ENCODE measurements at places on chromosomes 12 and 14. TPM values are rescaled to one million over a fixed set of nuclear protein-coding genes. Genes with fewer than 3 reads are reported as not detected.

GRCh38 chr14:82549306-82549990 lies 1015.8 kb upstream of the SEL1L start:
- no peak overlapping the region for H3K4me3 ChIP-seq
- no peak overlapping the region for H3K27ac ChIP-seq
- DNase-seq = no peak
- no peaks in the 10 kb centered on the region for H3K4me1 ChIP-seq
- no peaks in the 10 kb centered on the region for H3K27me3 ChIP-seq
- no peaks in the 10 kb centered on the region for H3K36me3 ChIP-seq

The HNF1A gene
- not detected for total RNA-seq

The IPO8 gene
- 40.8 TPM for total RNA-seq

DNA sequence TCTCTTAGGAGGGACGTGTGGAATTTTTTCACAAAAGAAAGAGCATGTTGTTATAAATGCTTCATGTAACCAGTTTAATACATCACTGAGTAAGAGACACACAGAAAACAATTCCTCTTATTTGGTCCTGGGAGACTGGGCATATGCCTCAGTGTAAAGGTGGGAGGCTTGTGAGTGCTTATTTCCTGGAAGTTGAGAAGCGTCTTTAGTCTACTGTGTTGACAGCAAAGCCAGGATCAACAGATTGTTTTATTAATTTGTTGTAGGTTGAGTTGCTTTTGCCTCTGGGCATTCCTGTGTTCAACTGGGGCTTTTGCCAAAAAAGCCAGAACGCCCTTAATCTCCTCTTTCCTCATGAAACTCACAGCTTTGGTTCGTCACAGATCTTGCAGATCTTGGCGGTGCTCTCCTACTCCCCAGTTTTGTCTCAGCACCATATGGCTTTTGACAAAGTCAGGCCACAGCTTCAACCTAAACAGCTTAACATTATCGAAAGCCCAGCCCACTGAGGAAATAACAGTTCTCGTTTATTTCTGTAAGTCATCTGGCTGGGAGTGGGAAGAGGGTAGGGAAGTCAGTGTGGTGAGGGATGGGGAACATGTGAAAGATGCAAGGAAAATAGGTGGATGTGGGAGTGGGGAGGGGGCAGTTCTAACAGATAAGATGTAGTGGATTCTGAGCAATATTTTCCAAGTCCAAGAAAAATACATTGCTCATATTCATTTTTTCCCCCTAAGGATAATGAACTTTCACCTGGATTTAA lies 227.2 kb downstream of the DACT1 start:
- DNase-seq = no peak
- H3K4me1 ChIP-seq = no peaks in the 10 kb centered on the region
- no peaks in the 10 kb centered on the region for H3K36me3 ChIP-seq
- peaks cover 2% of the 10 kb centered on the region for H3K27me3 ChIP-seq
- no peak overlapping the region for H3K27ac ChIP-seq
- no peak overlapping the region for H3K4me3 ChIP-seq

GRCh38 chr12:112859291-112859690 lies 47.5 kb upstream of the OAS1 start:
- H3K4me1 ChIP-seq = peaks cover 2% of the 10 kb centered on the region
- H3K27ac ChIP-seq = no peak overlapping the region
- H3K36me3 ChIP-seq = no peaks in the 10 kb centered on the region
- DNase-seq = no peak
- H3K4me3 ChIP-seq = no peak overlapping the region

DNA sequence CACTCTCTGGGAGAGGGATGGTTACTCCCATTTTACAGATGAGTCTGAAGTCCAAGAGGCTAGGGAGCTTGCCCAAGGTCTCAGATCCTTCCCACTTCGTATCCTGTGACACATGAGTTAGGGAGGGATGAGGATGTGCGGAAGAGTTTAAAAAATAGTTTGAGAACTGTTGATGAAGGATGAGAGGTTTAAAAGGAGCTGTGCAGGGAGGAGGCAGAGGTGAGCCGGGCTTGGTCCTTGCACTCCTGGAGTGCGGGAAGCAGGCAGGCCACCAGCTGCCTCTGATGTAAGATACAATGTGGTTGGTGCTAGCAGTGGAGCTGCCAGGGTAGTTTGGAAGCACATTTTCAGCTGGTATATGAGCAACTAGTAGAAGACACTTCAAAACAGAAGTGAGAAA lies 46.5 kb downstream of the TSPAN9 start:
- no peak overlapping the region for H3K27ac ChIP-seq
- H3K27me3 ChIP-seq = peaks cover 31% of the 10 kb centered on the region
- no peak overlapping the region for H3K4me3 ChIP-seq
- no peaks in the 10 kb centered on the region for H3K36me3 ChIP-seq
- DNase-seq = no peak

DNA sequence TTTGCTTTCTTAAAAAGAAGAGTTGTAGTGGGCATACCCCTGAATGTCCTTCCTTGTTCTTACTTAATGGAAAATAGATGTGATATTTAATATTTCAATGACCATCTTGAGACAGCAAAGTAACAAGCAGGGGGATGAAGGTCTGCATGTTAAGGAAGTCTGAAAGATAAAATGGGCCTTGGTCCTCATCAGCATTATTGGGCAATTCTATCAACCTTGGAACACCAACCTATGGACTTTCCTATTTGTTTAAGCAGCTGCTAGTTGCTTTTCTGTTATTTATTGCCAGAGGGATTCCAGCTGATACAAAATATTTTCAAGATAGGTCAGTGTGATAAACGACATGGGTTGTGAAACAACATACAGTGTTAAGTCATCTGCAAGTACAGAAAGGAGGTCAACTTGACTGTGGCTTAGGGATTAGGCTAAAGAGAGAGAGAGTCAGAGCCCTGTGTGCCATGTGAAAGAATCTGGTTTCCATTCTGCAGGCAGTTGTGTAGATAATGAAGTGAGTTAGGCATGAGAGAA lies 16.4 kb upstream of the A2M start:
- no peak overlapping the region for H3K4me3 ChIP-seq
- H3K4me1 ChIP-seq = no peaks in the 10 kb centered on the region
- H3K36me3 ChIP-seq = no peaks in the 10 kb centered on the region

The PRB2 gene
- total RNA-seq = not detected

- no peak overlapping the region for H3K4me3 ChIP-seq
- no peaks in the 10 kb centered on the region for H3K36me3 ChIP-seq
- no peaks in the 10 kb centered on the region for H3K27me3 ChIP-seq
- DNase-seq = no peak
- no peak overlapping the region for H3K27ac ChIP-seq
Measured at GRCh38 chr14:26121181-26121580, 476.7 kb downstream of the NOVA1 start.

DNA sequence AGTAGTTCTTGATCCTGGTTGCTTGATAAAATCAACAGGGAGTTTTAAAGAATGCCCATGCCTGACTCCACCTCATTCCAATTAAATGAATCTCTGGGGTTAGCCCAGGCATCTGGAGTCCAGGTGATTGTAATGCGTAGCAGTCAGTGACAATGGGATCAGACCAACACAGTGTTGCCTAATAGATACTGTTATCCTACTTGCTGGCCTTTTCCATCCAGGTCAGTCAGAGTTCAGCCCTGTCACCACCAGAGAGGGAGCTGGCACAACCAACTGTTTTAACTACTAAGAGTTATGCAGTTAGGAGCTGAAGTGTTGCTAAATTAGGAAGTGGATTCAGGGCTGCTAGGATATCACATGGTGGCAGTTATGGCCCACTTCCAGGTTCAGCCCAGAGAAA lies 107.1 kb downstream of the GPR135 start:
- H3K4me1 ChIP-seq = peaks cover 2% of the 10 kb centered on the region
- peaks cover 6% of the 10 kb centered on the region for H3K36me3 ChIP-seq
- H3K4me3 ChIP-seq = no peak overlapping the region

The KICS2 gene
- 11.5 TPM for total RNA-seq

The PLBD1 gene
- not detected for total RNA-seq

DNA sequence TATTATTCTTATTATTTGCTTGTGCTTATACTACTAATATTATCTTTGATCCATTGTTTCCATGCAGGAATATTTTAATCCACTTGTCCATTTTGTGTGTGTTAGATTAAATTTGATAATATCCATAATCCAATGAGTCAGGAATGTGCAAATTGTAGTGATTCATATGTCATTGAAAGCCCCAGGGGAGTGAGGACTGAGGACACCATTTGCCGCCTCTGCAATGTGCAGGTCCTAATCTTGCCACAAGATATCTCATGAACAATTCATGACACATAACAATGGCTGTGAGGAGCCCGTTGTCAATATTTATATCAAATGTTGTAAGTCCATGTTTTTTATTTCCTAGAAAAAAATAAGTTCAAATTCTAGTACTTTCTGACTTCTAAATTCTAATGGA lies 250.5 kb downstream of the ZFP36L1 start:
- no peak overlapping the region for H3K27ac ChIP-seq
- no peak overlapping the region for H3K4me3 ChIP-seq
- no peaks in the 10 kb centered on the region for H3K36me3 ChIP-seq
- H3K27me3 ChIP-seq = no peaks in the 10 kb centered on the region
- no peak for DNase-seq

DNA sequence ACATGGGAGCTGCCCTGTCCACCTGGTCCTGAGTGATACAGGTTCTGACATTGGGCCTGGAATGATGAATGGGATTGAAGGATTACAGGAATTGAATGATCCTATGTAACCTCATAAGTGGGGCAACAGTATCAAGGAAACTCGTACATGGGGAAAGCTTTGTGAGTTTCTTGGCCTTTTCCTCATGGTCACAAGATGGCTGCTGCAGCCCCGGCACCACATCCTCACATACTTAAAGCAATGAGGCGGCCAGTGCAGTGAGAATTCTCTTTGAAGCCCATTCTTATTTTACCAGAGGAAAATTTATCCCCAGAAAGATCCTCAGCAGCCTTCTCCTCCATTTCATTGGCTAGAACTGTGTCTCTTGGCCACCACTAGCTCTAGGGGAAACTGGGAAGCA lies 91.9 kb downstream of the AACS start:
- no peaks in the 10 kb centered on the region for H3K4me1 ChIP-seq
- no peaks in the 10 kb centered on the region for H3K36me3 ChIP-seq
- no peak overlapping the region for H3K4me3 ChIP-seq
- no peak overlapping the region for H3K27ac ChIP-seq
- peaks cover 3% of the 10 kb centered on the region for H3K27me3 ChIP-seq

DNA sequence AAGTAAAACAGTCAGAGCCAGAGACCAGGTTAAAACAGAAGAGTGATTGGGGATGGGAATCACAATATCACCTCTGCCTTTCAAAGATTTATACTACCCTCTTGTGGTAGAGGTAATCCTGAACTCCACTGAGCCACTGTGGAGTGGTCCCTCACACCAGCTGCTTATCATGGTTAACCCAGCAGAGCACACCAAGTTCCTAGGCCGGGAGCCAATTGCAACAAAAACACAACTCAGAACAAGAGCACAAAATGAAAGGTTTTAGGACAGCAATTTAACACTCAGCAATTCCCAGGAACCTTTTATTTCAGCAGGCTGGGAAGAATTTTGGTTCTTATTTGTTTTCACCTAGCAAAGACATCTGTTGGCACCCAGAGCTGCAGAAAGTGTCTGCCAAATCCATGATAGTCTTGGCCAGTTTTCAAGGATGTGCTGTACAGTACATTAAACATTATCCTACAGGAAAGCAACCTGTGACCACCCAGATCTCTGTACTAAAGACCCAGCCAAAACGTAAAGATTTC lies 220.5 kb upstream of the ATXN7L3B start:
- H3K27ac ChIP-seq = no peak overlapping the region
- H3K36me3 ChIP-seq = no peaks in the 10 kb centered on the region
- no peak for DNase-seq
- no peaks in the 10 kb centered on the region for H3K4me1 ChIP-seq
- no peaks in the 10 kb centered on the region for H3K27me3 ChIP-seq

GRCh38 chr14:32601069-32601468 lies 272.0 kb downstream of the AKAP6 start:
- H3K27me3 ChIP-seq = no peaks in the 10 kb centered on the region
- DNase-seq = no peak
- H3K27ac ChIP-seq = no peak overlapping the region
- H3K4me1 ChIP-seq = no peaks in the 10 kb centered on the region

- no peaks in the 10 kb centered on the region for H3K36me3 ChIP-seq
- H3K27ac ChIP-seq = no peak overlapping the region
- H3K4me1 ChIP-seq = no peaks in the 10 kb centered on the region
Measured at GRCh38 chr14:57692671-57693070, 173.2 kb downstream of the SLC35F4 start.

DNA sequence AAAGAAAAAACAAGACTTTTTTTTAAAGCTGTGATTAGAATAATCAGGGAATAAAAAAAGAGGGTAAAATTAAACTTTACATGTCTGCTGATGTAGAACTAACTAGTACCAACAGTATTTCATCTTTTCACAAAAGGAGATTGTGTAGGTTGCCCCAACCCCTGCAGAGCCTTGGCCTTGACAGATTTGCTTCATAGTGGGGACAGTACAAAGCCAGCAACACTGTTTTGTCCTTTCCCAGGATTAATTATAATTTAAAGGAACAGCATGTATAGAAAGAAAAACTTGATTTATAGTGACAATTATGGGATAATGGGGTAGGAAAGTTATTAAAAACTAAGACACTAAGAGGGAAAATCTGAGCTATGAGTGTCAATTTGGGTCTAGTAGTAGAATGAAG lies 604.0 kb downstream of the GALC start:
- DNase-seq = no peak
- no peaks in the 10 kb centered on the region for H3K27me3 ChIP-seq
- no peak overlapping the region for H3K4me3 ChIP-seq

GRCh38 chr14:28468191-28469151 lies 298.1 kb upstream of the FOXG1 start:
- H3K4me3 ChIP-seq = no peak overlapping the region
- no peaks in the 10 kb centered on the region for H3K4me1 ChIP-seq
- no peaks in the 10 kb centered on the region for H3K36me3 ChIP-seq
- no peaks in the 10 kb centered on the region for H3K27me3 ChIP-seq
- DNase-seq = no peak
- no peak overlapping the region for H3K27ac ChIP-seq

DNA sequence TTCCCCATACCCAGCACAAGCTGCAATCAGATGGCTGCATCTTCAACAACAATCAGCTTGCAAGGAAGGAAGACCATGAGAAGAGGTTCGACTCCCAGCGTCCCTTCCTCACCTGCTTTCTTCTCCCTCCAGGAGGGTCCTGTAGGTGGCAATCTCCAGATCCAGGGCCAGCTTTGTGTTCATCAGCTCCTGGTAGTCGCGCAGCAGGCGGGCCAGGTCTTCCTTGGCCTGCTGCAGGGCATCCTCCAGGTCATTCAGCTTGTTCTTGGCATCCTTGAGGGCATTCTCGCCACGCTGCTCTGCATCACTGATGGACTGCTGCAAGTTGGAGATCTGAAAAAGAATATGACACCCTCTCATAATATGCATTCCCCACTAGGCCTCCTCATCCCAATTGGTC lies 4.0 kb downstream of the KRT1 start:
- no peak for DNase-seq
- peaks cover 28% of the 10 kb centered on the region for H3K27me3 ChIP-seq
- peaks cover 3% of the 10 kb centered on the region for H3K4me1 ChIP-seq
- H3K36me3 ChIP-seq = no peaks in the 10 kb centered on the region

- no peak overlapping the region for H3K4me3 ChIP-seq
- peak overlapping the region; percentile 40 for H3K27ac ChIP-seq
- DNase-seq = peak; percentile 70
- H3K36me3 ChIP-seq = no peaks in the 10 kb centered on the region
Measured at GRCh38 chr14:22099942-22100763, 426.5 kb upstream of the OR4E1 start.

Measured in activated CD8-positive, alpha-beta memory T cell treated with anti-CD3 and anti-CD28 coated beads, Interleukin-2, amount 10 ng/mL, durations not matched to agents 7 days and 5 days (primary cell).